B cell (primary cell): ENCODE measurements at places on chromosomes 7 and 10. TPM values are rescaled to one million over a fixed set of nuclear protein-coding genes. Genes with fewer than 3 reads are reported as not detected.

DNA sequence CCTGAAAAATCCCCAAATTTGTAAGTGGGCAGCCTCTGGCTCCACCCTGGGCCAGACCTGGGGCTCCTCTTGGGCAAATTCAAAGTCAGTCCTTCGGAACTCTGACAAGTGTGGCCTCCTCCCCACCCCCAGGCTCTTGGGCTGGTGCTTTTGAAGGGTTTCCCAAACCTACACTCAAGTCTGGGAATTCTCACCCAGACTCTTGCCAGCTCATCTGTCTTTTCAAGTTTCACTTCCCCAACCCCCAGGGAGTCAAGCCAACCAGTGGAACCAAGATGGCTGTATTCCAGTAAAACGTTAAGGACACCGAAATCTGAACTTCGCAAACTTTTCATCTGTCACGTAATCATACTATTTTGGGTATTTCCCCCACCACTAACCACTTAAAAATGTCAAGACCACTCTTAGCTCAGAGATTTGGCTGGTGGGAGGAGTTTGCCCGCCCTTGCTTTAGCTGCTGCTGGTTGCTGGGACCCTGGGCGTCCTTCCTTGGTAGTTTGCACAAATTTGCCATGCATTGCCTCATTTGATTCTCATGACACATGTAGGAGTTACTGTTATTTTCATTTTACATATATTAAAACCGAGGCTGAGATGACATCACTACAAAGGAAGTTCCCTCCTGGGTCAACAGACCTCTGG is 1.7 kb upstream of the MYO1G start:
- no peaks in the 10 kb centered on the region for H3K27me3 ChIP-seq
- peaks cover 75% of the 10 kb centered on the region for H3K4me1 ChIP-seq
- peak overlapping the region; percentile 93 for H3K27ac ChIP-seq
- peak overlapping the region; percentile 90 for H3K4me3 ChIP-seq
- peak; percentile 88 for DNase-seq

DNA sequence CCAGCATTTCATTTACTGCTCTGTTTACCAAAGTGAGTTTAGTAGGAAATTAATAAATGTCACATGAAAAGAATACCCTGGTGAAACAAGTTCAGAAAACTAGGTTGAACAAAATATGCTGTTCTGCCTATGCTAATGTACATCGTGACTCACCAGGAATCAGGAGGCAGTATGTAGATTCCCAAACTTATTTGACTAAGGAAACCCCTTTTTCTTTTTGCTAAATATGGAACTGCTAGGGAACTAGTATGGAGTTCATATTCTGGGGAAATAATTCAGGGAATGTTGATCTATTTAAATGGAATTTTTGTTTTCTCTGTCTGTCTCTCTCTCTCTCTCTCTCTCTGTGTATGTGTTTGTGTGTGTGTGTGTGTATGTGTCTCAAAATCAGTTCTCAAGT is 49.9 kb upstream of the EXOC4 start:
- H3K36me3 ChIP-seq: no peaks in the 10 kb centered on the region
- H3K4me3 ChIP-seq: no peak overlapping the region
- no peak overlapping the region for H3K27ac ChIP-seq
- H3K27me3 ChIP-seq: no peaks in the 10 kb centered on the region

- H3K27me3 ChIP-seq: no peaks in the 10 kb centered on the region
- H3K27ac ChIP-seq: no peak overlapping the region
- peak; percentile 16 for DNase-seq
- H3K4me3 ChIP-seq: no peak overlapping the region
Observed at GRCh38 chr7:82616059-82616728, 172.6 kb upstream of the CACNA2D1 start.

GRCh38 chr7:132742189-132742612 is 165.9 kb upstream of the PLXNA4 start:
- H3K4me1 ChIP-seq: no peaks in the 10 kb centered on the region
- no peak overlapping the region for H3K4me3 ChIP-seq
- no peaks in the 10 kb centered on the region for H3K27me3 ChIP-seq
- DNase-seq: no peak
- H3K36me3 ChIP-seq: no peaks in the 10 kb centered on the region
- H3K27ac ChIP-seq: no peak overlapping the region

- no peak overlapping the region for H3K27ac ChIP-seq
- no peaks in the 10 kb centered on the region for H3K36me3 ChIP-seq
- peaks cover 7% of the 10 kb centered on the region for H3K4me1 ChIP-seq
- DNase-seq: no peak
- no peak overlapping the region for H3K4me3 ChIP-seq
Observed at GRCh38 chr7:69864822-69865221, 266.5 kb downstream of the AUTS2 start.

DNA sequence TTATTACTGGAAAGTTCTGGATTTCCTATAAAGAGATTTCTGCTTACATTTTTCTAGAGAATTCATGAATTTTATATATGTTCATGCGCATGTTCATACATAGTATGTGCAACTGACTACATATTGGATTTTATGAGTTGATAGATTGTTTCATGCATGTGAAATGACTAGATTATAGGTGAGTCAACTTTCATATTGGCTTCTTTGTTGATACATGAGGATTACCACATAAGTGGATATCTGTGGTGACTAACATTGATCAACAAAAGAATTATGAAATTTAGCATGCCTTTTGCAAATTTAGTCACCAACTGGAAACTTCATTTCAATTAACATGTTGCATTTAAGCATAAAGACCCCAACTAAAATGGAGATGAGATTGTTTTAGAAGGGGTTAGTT is 99.0 kb downstream of the GNAT3 start:
- H3K4me3 ChIP-seq: no peak overlapping the region
- H3K4me1 ChIP-seq: no peaks in the 10 kb centered on the region
- H3K27me3 ChIP-seq: no peaks in the 10 kb centered on the region
- H3K27ac ChIP-seq: no peak overlapping the region

- DNase-seq: no peak
- H3K27ac ChIP-seq: no peak overlapping the region
- H3K36me3 ChIP-seq: no peaks in the 10 kb centered on the region
- H3K27me3 ChIP-seq: no peaks in the 10 kb centered on the region
- no peak overlapping the region for H3K4me3 ChIP-seq
- no peaks in the 10 kb centered on the region for H3K4me1 ChIP-seq
Observed at GRCh38 chr10:128420623-128421022, 294.4 kb upstream of the MKI67 start.

- H3K4me1 ChIP-seq: no peaks in the 10 kb centered on the region
- no peaks in the 10 kb centered on the region for H3K36me3 ChIP-seq
- no peak overlapping the region for H3K4me3 ChIP-seq
Observed at GRCh38 chr10:955127-955819, 23.8 kb upstream of the LARP4B start.

DNA sequence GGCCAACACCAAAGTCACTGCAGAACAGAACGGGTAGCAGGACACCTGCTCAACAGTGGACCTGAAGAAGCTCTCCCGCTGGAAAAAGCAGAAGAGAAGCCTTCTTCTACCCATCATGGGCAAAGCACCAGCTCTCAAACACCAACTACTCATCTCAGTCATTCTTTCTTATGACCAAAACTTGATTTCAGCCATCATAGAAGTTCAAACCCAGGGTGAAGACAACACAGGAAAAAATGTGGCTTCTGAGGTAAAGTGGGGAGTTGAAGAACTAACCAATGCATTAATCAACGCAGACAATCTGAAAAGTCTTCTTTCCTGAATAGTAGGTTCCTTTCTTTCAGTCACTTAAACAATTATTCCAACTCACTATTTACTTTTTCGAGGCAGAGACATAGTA is 83.3 kb downstream of the ELMO1 start:
- peaks cover 2% of the 10 kb centered on the region for H3K36me3 ChIP-seq
- no peak overlapping the region for H3K27ac ChIP-seq

GRCh38 chr7:150971242-150972022 is 6.7 kb downstream of the KCNH2 start:
- DNase-seq: no peak
- peaks cover 22% of the 10 kb centered on the region for H3K4me1 ChIP-seq
- no peak overlapping the region for H3K27ac ChIP-seq
- H3K4me3 ChIP-seq: no peak overlapping the region

DNA sequence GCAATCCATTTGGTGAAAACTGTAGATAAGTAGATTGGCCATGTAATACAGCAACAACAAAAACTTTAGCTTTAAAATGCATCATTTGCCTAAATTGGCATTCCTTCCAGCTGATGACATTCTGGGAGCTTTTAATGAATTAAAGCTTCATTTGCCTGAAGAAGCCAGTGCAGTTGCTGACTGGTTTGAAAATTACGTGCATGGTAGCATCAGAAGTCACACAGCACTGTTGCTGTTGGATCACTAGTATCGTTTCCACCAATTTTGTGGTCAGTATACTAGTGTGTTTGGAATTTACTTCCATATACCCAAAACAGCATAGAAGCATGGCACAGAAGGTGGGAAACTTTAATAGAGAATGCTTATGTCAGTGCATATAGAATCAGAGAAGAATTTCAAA is 194.9 kb downstream of the ETV1 start:
- H3K27me3 ChIP-seq: no peaks in the 10 kb centered on the region
- H3K4me3 ChIP-seq: no peak overlapping the region
- no peak for DNase-seq
- H3K4me1 ChIP-seq: no peaks in the 10 kb centered on the region
- no peaks in the 10 kb centered on the region for H3K36me3 ChIP-seq
- no peak overlapping the region for H3K27ac ChIP-seq

DNA sequence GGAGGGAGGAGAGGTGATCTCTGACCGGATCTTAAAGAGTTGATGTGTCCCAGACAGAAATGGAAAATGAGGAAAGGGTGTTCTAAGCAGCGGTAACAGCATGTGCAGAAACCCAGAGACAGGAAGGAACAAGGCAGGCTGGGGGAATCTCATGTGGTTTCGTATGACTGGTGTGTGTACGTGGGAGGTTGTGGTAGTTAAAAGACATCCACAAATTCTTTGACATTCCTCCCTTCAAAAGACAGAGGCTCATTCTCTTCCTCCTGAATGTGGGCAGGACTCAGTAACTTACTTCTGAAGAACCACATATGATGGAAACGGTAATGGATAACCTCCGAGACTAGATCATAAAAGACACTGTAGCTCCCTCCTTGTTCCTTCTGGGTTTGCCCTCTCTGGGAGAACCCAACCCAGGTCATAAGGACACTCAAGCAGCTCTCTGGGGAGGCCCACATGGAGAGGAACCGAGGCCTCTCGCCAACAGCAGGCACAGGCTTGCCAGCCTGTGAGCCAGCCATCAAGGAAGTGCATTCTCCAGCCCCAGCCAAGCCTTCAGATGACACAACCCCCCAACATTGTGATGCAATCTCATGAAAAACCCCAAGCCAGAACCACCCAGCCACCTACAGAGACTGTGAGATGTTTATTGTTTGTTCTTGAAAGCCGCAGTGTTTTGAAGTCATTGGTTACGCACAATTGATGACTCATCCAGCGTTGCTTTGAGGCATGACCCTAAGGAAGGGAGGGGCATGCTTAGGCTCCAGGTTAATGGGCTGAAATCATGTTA is 116.0 kb downstream of the SLIT1 start:
- no peaks in the 10 kb centered on the region for H3K36me3 ChIP-seq
- no peak overlapping the region for H3K4me3 ChIP-seq
- no peaks in the 10 kb centered on the region for H3K4me1 ChIP-seq
- DNase-seq: no peak
- H3K27ac ChIP-seq: no peak overlapping the region

DNA sequence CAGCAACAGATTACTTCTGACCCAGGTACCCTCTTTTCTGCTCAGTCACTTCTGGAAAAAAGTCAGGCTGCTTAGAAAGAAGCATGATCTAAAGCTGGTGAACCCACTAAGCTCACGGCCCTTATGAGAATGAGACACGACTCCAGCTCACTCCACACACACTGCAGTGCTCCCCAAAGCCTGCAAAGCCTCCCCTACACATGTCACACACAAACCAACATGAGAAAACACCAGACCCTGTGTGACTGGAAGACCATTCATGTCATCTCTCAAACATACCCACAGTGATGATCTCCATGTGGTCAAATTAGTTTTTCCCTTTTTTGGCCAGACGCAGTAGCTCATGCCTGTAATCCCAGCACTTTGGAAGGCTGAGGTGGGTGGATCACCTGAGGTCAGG is 391 bp downstream of the ANKRD61 start:
- no peak for DNase-seq
- no peak overlapping the region for H3K27ac ChIP-seq
- H3K4me1 ChIP-seq: peaks cover 6% of the 10 kb centered on the region
- no peak overlapping the region for H3K4me3 ChIP-seq

The TRPV5 gene
- total RNA-seq: not detected in 2 replicates

The LIPM gene
- not detected in 2 replicates for total RNA-seq

The PRRT4 gene
- total RNA-seq: 0.20 TPM in 1 of 2 replicates, not detected in the other

The CYP26C1 gene
- 0.19 and 0.57 TPM in 2 replicates for total RNA-seq

The SHLD2 gene
- total RNA-seq: 22.0 and 22.3 TPM in 2 replicates

The TRPV6 gene
- total RNA-seq: not detected in 2 replicates

The PDE1C gene
- total RNA-seq: 0.52 TPM in 1 of 2 replicates, not detected in the other

The TMEM273 gene
- 36.0 and 37.5 TPM in 2 replicates for total RNA-seq

The DLX5 gene
- total RNA-seq: not detected in 2 replicates

The PSTK gene
- 8.2 and 8.5 TPM in 2 replicates for total RNA-seq

The PLEKHS1 gene
- total RNA-seq: not detected in 2 replicates
